Transverse colon (tissue), 4 donors: ENCODE measurements at places on chromosomes 3 and 15. TPM values are rescaled to one million over a fixed set of nuclear protein-coding genes. Genes with fewer than 3 reads are reported as not detected.

PLCH1 gene
- total RNA-seq = 8.2 TPM

- no peak for DNase-seq
Observed at GRCh38 chr3:191263365-191263764, 64.3 kb downstream of the OSTN start.

GRCh38 chr3:24846286-24846860 is 351.7 kb upstream of the THRB start:
- DNase-seq = no peak

DNA sequence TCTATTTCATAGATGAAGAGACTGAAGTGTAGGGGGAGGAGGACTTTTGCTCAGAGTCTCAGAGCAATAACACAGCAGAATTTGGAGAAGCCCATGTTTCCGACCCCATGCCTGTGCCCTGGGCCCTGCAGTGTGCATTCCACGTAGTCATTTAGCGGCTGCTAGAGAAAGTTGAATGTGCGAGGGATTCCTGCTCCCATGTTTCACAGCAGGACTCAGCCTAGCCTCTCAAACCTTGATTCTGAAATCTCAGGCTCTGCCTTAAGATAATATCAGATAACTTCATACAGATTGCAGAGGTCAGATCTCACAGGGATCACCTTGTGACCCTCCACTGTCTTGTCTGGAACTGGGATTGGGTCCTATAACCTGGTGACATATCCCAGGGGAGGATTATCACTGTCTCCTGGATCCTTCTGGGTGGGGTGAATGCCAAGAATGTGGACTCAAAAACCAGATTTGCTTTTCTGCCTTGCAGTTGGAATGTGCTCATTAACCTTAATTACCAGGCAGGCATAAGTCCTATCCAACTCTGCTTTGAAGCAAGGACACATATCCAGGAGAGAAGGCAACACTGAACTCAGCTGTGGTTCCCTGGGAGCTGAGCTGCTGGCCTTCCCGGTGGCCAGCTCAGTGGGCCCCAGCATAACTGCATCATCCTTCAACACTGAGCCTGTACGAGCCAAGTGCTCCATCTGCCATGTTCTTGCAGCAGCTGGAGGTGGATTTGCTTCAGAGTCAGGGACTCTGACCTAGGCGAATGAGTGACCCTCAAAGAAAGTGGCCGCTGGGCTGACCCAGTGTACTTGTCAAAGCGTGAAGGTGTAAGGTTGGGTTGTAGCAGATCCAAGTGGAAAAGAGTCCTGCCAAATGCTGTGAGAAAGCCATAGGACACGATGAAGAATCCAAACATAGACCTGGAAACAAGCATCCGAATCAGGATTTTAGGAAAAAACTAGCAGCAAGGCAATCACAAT is 43.0 kb downstream of the CTXND1 start:
- no peak for DNase-seq

- no peak for DNase-seq
Observed at GRCh38 chr3:42873221-42873982, 2.3 kb downstream of the CYP8B1 start.

DNA sequence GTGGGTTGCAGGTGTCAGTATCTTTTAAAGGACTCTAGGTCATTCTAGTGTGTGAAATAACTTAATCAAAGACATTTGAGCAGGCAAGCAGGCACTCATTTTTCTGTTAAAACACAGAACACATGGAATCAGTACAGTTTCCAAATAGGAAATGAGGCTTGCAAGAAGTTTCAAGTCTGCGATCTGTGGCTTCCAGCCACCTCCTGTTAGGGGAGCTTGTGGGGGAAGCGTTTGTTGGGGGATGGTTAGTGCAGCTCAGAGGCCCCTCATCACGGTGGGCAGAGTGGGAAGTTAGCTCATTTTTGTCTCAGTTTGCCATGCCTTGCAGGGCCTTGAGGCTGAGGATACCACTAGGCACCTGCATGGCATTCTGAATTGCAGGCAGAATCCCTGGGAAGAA is 59.9 kb downstream of the SLC6A11 start:
- DNase-seq = no peak

- DNase-seq = no peak
Observed at GRCh38 chr3:33911525-33912322, 113.3 kb downstream of the PDCD6IP start.

ZNF609 gene
- total RNA-seq = 34.8 TPM

- no peak for DNase-seq
Observed at GRCh38 chr3:190051641-190052040, 69.1 kb downstream of the P3H2 start.

GRCh38 chr3:48135552-48136495 is 52.4 kb downstream of the CDC25A start:
- DNase-seq = no peak

DNA sequence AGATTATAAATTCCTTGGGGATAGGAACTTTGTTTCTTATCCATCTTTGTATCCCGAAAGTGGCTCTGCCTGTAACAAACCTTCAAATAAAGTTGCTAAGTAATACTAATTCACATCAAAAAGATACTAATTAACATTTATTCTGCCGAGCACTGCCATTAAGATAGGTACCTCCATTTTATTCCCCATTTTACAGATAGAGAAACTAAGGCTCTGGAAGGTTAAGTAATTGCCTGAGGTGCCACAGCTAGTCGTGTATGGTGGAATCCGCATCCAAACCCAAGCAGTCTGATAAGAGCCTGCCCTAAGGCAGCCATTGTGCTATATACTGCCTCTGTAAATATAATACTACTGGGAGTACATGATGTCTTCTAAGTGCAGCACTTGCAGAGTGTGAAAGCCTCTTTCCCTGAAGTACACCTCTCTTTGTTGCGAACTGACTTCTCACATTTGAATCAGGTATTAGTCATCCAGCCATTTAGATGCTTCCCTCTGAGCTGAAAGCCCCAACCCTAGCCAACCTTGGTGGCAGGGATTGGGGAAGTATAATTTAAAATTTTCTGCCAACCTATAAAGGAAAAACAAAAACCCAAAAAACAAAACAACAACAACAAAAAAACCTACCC is 78.5 kb upstream of the CHD2 start:
- DNase-seq = no peak

GRCh38 chr3:23459889-23460546 is 256.9 kb downstream of the UBE2E2 start:
- DNase-seq = no peak

- peak; percentile 65 for DNase-seq
Observed at GRCh38 chr3:44114142-44114541, 127.5 kb upstream of the TOPAZ1 start.

DNA sequence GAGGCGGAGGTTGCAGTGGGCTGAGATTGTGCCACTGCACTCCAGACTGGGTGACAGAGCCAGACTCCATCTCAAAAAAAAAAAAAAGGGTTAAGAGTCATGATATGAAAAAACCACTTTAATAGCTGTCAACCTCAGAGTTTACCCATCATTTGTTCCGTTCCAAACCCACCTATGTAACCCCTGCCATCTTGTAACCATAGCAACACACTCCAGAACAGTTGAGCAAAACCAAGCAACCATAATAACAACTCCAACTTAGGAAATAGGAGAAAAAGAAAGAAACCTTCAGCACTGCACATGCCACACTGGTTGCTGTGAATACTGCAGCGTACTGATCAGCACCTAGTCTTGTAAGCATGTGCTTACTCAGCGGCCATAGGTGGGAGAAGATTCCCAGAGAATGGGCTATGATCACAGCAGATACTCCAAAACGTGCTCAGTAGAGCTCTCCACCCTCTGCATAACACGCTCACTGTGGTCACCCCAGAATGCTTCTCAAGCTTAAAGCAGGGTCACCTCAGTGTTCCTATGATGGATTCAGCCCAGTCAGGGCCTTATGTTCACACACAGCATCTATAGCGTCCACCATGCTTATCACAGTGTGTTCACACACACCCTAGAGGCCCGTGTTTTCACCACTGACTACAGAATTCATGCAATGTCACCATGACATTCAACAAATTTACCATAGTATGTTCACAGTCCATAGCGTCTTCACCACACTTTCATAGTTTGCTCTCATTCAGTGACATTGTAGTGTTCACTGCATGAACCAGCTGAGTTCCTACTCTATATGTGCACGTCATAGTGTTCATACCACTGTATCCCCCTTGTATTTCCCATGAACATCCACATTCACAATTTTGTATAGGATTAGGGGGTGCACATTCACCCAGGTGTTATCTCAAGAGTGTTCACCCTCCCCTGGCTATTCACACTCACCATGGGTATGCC is 6.5 kb upstream of the CILP start:
- DNase-seq = no peak

SLC15A2 gene
- total RNA-seq = 1.1 TPM

FSTL1 gene
- total RNA-seq = 92.0 TPM

WNT7A gene
- total RNA-seq = not detected

TUSC7 gene
- not detected for total RNA-seq

DNA sequence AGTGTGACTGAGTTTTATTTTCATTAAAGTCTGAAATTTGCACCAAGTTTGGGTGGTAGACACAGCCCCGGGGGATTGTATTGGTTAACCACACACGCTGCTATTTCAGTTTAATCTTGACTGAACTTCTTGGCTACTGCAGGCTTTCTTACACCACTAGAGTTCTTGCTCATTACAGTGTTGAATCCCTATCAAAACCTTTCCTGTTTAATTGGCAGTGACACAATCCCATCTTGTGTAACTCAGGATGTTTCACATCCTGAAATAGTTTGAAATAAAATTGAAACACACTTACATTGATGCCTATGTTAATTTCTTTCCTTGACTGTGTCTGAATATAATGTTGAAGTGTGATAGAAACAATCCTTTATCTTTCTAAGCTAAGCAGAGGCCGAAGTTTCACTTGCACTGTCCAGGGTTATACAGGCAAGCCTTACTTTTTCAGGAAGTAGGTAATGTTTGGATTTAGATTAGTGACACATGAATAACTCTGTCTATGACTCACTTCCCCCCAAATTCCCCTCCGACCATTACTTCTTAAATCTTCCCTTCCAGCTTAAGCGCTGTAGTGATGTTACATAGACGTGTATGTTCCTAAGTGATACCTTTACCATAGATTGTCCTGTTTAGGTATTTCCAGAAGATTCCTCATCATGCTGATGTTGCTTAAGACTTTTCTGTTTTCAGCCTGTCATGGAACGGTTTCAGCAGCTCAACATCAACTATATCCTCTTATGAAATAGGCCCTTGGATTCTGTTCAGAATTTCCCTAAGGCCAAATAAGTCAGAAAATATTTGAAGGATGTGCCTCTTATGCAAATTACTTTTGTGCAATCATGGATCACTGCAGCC is 16.8 kb downstream of the ATG7 start:
- DNase-seq = no peak

POPDC2 gene
- 15.7 TPM for total RNA-seq

GRCh38 chr3:14039149-14039548 is 85.5 kb downstream of the CHCHD4 start:
- DNase-seq = no peak

GADL1 gene
- total RNA-seq = not detected

GRCh38 chr15:80114114-80114513 is 38.7 kb upstream of the FAH start:
- no peak for DNase-seq

SLC22A14 gene
- 0.48 TPM for total RNA-seq

- no peak for DNase-seq
Observed at GRCh38 chr15:65254758-65255157, 31.9 kb downstream of the PARP16 start.

- no peak for DNase-seq
Observed at GRCh38 chr3:177364236-177364635, 167.0 kb upstream of the TBL1XR1 start.

GRCh38 chr3:57497904-57498303 is 46.2 kb downstream of the DNAH12 start:
- DNase-seq = no peak

- no peak for DNase-seq
Observed at GRCh38 chr15:65189102-65189740, 4.1 kb upstream of the CLPX start.

APOD gene
- 50.2 TPM for total RNA-seq

DNA sequence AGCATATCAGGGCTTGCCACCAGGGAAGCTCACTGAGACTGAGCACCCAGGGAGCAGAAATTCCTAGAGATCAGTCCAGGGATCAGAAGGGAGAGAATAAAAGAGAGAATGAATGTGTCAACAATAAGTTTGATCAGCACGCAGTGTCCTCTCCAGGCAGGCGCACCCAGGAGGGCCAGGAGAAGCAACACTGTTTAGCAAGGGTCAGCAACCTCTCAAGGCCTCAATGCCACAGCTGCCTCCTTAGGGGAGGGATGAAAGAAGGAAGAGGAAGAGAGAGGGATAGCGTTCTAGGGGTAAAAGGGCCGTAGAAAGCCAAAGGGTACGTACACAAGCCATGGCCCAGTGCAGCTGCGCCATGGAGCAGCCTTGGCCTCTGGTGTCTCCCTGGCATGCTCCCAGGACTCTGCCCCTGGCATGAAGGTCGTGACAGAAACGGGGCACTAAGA is 399.8 kb downstream of the SHQ1 start:
- DNase-seq = no peak

GRCh38 chr3:178794711-178795110 is 258.5 kb downstream of the KCNMB2 start:
- no peak for DNase-seq

- DNase-seq = no peak
Observed at GRCh38 chr15:35319354-35319753, 226.6 kb downstream of the DPH6 start.

SH2D7 gene
- 6.0 TPM for total RNA-seq

TNFAIP8L3 gene
- 8.6 TPM for total RNA-seq

GRCh38 chr3:42214565-42215283 is 51.3 kb downstream of the CCK start:
- DNase-seq = no peak

DNA sequence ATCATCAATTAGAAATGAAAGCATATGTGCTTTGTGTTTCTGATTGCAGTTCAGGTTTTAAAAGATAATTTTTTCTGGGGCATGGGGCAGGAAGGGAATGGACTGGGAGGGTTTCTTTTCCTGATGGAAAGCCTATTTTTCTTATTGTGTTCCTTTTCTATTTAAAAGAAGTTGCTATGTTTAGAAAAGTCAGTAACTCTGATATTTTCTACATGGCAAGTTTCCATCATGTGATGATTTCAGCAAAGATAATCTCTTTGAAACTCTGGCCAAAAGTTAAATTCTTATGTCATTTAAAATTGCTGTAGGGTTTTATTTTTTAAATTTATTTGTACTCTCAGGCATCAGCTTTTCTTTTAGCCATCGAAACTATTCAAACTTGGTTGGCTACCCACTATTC is 601.2 kb downstream of the FOXP1 start:
- DNase-seq = no peak
